ENCODE measurements at places on chromosomes 1 and 21.

DNA sequence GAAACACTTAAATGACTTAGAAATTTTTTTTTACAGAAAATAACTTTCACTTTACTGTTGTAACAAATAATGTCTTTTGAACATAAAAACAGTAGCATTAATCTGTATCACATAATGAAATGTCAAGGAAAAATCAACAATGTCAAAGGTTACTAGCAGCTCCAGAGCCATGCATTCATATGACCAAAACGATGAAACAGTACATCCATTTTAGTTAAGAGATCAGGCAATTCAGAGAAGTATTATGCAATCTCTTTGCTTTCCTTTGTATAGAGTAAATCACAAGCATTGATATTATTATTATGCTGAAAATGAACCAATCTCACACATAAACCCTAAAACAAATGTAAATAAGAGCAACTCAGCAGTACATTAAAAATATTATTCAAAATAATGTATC, 748.9 kb downstream of the PLA2G4A start:
- no peak for DNase-seq

- no peak for DNase-seq
Measured at GRCh38 chr1:43009274-43009673, 50.6 kb upstream of the SLC2A1 start.

DNA sequence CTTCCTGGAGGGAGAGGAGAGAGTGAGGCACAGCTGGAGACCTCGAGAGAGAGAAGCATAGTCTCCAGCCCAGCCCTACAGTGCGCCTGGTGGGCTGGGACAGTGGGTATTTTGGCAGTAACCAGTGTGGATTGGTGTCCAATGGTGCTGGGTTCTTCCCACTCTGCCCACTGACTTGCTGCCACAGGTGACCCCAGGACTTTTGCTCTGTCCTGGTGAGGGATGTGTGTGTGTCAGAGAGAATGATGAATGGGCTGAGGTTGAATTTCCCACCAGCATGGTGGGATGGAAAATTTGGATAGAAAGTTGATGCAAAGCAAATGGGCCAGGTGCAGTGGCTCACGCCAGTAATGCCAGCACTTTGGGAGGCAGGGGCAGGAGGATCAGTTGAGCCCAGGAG, 26.3 kb downstream of the SERINC2 start:
- DNase-seq: no peak

- DNase-seq: no peak
Measured at GRCh38 chr1:88529581-88529980, 154.5 kb upstream of the PKN2 start.

DNA sequence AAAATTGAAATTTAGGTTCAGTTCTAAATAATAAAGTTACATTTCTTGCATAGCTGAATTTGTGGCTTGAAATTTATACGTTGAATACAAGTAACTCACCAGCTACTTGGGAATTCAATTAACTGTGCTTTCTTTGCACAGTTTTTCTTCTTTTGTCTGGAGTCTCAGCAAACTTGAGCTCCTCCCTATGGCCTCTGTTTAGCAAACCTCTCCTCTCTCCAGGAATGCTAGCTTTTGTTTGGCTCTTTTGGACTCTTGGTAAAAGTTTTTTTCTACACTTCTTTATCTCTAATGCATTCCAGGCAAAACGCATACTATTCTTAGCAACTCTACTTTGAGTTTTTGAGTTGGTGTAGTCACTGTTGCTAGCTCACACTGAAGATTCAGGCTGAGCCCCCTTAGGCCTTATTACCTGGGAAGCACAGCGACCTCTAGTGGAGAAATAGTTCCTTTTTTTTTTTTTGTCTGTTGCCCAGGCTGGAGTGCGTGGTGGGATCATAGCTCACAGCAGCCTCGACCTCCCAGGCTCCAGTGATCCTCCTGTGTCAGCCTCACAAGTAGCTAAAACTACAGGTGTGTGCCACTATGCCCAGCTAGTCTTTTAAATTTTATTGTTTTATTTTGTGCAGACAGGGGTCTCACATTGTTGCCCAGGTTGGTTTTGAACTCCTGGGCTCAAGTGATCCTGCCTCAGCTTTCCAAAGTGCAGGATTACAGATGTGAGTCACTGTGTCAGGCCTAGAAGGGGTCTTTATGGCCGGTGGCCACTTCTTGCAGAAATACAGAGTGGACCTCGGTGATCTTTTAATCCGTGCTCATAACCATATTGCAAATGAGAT, 61.7 kb downstream of the CASQ2 start:
- DNase-seq: no peak

- no peak for DNase-seq
Measured at GRCh38 chr1:27505420-27505680, 15.4 kb upstream of the WASF2 start.

DNA sequence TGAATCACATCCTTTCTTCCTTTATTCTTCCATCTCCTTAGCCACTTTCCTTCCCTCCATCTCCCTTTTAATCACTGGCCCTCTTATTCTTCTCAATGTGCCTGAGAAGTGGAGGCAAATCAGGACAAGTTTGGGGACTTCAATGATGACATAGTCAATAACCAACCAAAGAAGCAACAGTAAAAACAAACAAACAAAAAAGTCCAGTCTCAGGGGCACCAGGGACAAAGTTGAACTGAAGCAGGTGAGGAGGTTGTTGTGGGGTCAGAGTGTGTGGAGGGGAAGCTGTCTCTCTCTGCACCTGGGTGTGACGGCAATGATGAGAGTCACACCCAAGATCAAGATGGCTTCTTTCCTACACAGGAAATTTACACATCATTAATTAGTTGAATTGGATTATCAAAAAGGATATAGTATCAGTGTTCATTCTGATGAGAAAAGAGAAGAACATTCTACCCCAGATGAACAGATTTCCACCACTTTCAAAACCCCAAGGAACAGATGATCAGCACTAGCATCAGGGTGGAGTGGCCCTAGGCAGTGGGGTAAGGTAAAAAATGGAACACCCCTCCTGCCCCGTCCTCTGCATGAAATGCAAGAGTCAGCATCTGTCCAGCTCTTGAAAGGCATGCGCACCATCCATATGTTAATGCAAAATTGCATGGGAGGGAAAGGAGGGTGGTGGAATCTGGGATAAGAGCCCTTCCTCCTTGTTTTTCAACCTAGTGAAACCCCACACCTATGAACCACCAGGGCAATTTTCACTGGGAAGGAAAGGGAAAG, 32.6 kb downstream of the HSD3B2 start:
- no peak for DNase-seq

- no peak for DNase-seq
Measured at GRCh38 chr1:46687093-46687659, 15.5 kb downstream of the TEX38 start.

DNA sequence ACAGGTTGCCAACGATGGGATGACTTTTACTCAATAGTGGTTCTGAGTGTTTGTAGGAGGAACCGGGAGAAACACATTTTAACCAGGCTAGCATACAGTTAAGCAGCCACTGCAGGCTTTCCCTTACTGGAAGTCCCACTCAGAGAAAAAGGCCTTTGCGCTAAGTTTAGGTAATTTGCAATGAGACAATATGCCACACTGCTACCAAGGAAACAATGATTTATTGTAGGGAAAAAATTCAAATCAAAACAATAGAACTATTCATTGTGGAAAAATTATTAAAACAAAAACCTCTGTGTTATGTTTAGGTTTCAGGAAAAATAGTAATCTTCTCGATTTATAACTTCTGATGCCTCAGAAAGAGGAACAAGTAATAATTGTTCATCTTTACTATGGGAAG, 51.4 kb upstream of the CR2 start:
- no peak for DNase-seq

DNA sequence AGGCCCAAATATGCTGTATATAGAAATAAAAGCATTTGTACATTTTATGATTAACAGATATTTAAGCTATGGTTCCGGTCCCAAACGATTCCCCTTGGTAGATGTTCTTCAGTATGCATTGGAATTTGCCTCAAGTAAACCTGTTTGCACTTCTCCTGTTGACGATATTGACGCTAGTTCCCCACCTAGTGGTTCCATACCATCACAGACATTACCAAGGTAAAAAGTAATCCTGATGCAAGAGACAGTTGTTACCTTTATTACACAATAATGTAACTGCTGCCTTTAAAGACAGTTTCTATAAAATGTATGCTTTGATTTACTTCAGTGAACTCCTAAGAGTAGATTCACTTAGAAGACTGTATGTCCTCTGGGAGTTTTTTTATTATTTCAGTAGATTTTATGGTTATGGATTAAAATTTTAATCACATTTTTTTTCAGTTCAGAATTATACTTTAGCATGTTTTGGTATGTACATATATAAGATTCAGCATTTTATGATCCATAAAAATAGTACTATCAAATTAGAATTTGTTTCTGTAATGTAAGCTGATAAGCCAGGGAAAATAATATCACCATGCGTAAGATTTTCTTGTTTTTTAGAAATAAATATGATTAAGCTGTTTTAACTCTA, 96.5 kb downstream of the USP25 start:
- DNase-seq: no peak

DNA sequence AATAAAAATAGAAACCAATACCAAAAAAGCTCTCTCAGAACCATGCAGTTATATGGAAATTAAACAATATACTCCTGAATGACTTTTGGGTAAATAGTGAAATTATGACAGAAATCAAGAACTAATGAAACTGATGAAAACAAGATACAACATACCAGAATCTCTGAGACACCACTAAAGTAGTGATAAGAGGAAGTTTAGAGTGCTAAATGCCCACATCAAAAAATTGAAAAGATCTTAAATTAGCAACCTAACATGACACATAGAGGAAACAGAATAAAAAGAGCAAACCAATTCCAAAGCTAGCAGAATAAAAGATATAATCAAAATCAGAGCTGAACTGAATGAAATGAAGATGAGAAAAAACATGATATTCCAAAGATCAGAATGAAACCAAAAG, 430.9 kb downstream of the LTN1 start:
- no peak for DNase-seq

DNA sequence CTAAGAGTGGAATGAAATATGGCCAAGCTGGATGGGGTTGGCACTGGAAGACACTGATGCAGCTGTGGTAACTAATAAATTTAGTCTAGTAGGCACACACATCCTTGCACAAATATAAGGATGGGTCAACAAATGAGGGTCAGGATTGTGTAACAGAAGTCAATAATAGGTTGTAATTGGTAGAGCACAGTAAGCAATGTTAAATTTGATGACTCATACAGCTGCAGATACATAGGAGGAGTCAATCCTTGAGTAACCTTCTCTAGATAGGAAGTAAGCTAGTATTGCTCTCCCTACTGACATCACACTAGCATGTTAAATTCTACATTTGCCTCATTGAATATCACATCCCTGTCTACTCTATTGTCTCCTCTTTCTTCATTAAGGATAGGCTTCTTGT, 332.1 kb downstream of the PTPRC start:
- DNase-seq: no peak

Measured in vagina (tissue), 2 donors.